ENCODE measurements at places on chromosomes 3 and 15.

- DNase-seq = no peak
Observed at GRCh38 chr3:31876331-31876730, 104.7 kb downstream of the OSBPL10 start.

- no peak for DNase-seq
Observed at GRCh38 chr3:155741101-155741500, 3.8 kb downstream of the PLCH1 start.

GRCh38 chr15:40084650-40085049 lies 24.0 kb downstream of the BMF start:
- no peak for DNase-seq

DNA sequence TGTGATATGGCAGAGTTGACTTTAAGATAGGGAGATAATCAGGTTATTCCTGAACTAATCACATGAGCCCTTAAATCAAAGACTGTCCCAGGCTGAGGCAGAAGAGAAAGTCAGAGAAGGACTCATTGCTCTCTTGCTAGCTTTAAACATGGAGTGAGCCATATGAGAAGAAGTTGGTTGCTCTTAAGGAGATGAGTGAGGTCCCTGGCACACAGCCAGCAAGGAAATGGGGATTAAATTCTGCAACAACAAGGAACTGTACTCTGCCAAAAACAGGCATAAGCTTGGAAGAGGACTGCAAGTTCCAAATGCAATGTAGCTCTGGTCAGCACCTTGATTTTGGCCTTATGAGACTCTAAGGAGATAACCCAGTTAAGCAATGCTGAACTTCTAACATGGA lies 457.0 kb downstream of the PLOD2 start:
- DNase-seq = no peak

DNA sequence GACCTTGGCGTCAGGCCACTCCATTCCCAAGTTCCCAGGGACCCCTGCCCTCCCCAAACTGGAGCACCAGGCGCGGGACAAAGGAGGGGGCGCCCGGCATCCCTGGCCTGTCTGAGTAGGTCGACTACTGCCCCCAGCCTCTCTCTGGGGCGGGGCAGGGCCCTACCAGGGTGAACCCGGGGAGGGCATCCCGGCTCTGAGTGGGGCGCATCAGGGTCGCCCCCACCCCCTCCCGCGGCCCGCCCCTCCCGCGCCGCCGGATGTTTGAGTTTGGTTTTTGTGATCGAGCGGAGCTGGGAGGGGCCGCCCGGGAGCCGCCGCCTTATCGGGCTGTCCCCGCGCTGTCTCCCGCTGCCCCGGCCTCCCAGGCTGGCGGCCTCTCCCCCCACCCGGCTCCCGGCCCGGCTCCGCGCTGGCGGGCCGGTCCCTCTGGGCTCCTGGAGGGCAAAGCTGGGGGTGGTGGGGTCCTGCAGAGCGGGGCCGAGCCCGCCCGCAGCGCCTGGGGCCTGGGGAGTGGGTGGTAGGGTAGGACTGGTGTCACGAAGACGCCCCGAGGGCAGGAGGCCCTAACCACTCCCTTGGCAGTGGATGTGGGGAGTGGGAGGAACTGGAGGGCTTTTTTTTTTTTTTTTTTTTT lies 47.2 kb upstream of the SMAD6 start:
- DNase-seq = no peak

DNA sequence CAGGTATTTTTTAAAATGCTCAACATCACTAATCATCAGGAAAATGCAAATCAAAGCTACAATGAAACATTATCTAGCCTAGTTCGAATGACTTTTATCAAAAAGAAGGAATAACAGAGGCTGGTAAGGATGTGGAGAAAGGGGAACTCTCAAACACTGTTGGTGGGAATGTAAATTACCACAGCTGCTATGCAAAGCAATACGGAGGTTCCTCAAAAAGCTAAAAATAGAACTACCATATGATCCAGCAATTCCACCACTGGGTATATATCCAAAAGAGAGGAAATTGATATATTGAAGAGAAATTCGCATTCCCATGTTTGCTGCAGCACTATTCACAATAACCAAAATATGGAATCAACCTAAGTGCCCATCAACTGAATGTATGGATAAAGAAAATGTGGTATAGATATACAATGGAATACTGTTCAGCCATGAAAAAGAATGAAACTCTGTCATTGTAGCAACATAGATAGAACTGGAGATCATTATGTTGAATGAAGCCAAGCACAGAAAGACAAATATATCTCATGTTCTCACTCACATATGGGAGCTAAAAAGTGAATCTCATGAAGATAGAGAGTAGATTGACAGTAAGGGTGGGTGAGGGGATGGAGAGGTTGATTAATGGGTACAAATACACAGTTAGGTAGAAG lies 19.7 kb upstream of the CLN6 start:
- no peak for DNase-seq

- DNase-seq = no peak
Observed at GRCh38 chr3:64163755-64164148, 61.5 kb downstream of the PRICKLE2 start.

DNA sequence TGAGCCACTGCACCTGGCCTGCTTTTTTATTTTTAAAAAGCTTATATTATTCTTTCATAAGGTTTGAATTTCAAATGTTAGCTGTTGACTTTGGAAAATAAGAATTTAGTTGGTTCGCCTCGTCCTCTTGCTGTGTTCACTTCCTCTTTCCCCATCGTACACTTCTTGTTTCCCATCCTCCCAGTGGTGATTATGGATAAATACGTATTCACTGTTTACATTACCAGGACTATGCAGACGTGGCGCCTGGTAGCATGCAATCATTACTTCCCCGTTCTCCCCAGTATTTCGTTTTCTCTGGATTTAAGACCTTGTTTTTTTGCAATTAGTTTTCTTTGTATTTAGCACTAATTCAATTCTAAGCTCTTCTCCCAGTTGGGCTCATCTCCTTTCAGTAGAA lies 70.1 kb downstream of the LMLN start:
- DNase-seq = no peak

DNA sequence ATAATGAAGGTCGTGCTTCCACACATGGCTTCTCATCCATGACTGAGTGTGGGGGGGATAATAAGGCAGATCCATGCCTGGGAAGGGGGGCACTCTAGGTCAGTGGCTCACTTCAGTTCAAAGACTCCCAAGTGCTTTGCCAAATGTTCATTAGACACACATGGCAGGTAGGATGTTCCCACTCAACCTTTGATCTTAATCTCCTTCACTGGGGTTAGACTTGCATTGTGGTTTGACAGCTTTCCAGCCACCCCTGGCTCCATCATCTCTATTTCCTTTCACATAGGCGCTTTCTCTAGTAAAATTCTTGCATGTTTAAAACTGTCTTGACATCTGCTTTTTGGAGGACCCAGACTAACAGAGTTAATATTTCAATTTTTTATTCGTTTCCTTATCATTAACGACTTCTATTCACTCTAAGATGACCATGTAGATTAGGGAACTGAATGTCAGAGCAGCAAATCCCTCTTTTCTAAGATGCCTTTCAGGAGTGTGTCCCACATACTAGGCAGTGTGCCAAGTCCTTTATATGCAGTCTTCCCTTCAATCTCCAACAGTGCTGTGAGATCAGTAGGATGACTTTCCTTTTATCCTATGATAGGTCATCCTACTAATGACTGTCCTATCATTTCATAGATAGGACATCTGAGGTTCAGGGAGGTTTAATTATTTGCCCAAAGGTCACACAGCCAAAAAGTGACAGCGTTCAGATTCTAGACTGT lies 57.9 kb downstream of the BTD start:
- no peak for DNase-seq

- DNase-seq = no peak
Observed at GRCh38 chr3:114714957-114715460, 421.2 kb downstream of the TIGIT start.

GRCh38 chr15:32651229-32651837 lies 9.8 kb downstream of the SCG5 start:
- DNase-seq = peak; percentile 32

DNA sequence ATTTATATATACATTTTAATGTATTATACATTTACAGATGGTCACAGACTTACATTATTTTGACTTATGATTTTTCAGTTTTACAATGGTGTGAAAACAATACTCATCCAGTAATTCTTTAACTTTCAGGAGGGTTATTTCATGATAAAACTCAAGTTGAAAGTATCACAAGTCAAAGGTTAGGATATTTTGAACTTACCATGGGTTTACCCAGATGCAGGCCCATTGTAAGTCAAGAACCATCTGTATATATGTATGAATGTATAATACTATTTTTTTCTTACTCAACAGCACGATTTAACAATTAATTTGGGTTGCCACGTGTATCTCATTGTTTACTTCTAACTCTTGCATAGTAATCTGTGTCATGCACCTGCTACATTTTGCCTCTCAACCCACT lies 1002.0 kb downstream of the OTOL1 start:
- no peak for DNase-seq

GRCh38 chr3:77262361-77262760 lies 222.5 kb downstream of the ROBO2 start:
- DNase-seq = no peak

DNA sequence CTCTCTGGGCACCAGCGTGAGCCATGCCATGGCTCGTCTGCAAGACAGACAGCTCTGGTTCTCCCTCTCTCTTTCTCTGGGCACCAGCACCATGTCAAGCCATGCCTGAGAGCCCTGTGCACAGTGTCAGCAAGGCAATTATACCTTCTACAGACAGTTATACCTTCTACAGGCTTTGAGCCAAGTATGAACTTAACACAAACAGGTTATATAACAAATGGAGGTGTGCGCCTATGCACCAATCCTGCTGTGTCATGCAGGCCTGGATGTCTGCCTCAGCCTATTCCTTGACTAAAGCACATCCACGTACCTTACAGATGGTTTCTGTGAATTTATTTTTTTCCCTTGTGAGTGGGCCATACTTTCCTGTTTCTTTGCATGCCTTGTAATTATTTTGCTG lies 5.9 kb upstream of the FBXL2 start:
- no peak for DNase-seq

DNA sequence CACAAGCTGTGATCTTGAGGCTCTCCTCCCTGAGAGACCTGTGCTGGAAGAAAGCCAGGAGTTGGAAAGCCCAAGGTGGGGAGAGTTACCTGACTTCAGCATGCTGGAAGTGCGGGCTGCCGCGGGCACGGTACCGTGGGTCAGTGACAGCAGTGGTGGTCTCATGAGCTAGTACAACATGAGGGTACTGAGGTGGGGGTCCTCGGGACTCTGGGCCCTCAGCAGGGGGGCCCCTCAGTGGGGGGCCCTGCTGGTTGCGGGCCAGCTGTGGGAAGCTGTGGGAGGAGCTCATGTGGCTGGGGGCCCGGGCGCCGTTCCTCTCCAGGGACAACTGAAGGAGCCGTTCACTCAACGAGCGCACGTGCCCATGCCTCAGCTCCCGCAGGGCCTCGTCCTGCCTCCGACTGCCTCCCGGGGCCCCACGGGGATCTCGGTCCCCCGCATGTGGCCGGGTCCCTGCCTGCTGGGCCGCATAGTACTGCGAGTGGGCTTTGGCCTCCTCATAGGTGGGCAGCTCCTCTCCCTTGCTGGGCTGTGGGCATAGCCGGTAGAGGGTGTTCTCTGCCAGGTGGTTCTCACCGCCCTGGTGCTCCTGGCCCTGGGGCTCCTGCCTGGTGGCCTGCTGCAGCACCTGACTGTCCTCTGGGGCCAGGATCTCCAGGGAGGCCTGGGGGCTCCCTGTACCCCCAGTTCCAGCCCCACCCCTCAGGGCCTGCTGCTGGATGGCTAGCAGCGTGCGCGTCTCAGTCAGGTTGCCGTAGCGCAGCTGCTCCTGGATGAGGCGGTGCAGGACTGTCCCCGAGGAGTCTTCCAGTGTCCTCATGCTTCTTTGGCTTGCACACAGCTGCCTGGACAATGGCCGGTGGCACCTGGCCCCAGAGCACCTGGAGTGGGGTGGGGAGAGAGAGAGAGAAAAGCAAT lies 3.4 kb downstream of the AMOTL2 start:
- no peak for DNase-seq
